Muscle of arm (tissue), 14 donors: ENCODE measurements at places on chromosomes 12 and 14.

- DNase-seq = no peak
These were observed 288.6 kb downstream of the PDZRN4 start for GRCh38 chr12:41476499-41477439.

DNA sequence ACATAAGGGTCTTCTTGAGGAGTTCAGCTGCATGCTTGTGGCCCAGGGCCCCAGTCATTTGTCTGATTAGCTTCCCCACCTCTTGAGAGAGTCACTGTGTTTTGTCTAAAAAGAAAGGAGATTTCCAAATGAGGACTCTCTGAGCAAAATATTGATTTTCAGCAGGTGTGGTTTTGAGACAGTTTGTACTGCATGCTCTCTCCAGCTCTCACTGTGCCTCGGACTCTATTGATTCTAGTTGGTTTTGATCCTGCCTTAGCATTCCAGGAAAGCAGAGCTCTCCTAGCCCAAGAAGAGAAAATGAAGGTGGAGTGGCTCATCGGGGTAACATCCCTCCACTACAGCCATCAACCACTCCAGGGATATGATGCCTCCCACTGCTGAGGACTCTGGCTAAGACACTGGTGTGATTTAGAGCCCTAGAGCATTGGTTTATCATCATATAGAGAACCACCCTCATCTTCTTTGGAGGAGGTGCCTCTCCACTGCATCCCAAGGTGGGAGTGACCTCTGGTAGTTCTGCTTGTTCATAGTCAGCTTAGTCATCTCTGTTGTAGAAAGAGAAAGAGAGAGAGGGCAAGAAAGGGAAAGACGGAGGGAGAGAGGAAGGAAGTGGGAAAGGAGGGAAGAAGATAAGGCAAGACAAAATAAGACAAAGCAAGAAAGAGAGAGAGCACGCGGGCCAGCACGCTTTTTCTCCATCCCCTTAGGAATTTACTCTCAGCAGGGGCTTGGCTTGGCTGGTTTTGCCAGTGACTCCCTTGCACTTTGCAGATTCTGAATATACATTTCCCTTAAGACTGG is 365.6 kb downstream of the DPF3 start:
- DNase-seq = no peak

GRCh38 chr14:74963178-74963704 is 7.8 kb upstream of the PGF start:
- DNase-seq = no peak

DNA sequence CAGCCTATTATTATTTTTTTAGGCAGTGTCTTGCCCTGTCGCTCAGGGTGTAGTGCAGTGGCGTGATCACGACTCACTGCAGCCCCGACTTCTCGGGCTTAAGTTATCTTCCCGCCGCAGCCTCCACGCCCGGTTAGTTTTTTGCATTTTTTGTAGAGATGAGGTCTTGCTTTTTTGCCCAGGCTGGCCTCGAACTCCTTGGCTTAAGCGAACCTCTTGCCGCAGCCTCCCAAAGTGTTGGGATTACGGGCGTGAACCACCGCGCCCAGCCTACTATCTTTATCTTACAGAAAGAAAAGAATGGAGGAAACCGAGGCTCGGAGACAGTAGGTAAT is 507 bp upstream of the PTPN11 start:
- no peak for DNase-seq
